ENCODE measurements at places on chromosomes 13 and 19.

GRCh38 chr19:18772620-18773587 lies 18.2 kb downstream of the COMP start:
- no peak for DNase-seq

GRCh38 chr19:32878988-32879387 lies 9.4 kb upstream of the SLC7A9 start:
- DNase-seq = no peak

GRCh38 chr13:50401721-50402465 lies 386.6 kb downstream of the KCNRG start:
- no peak for DNase-seq

GRCh38 chr13:32370805-32371204 lies 55.5 kb downstream of the BRCA2 start:
- DNase-seq = no peak

GRCh38 chr19:39372047-39372802 lies 18.7 kb downstream of the PAF1 start:
- DNase-seq = peak; percentile 91

GRCh38 chr13:93108111-93108601 lies 118.5 kb upstream of the GPC6 start:
- DNase-seq = no peak

DNA sequence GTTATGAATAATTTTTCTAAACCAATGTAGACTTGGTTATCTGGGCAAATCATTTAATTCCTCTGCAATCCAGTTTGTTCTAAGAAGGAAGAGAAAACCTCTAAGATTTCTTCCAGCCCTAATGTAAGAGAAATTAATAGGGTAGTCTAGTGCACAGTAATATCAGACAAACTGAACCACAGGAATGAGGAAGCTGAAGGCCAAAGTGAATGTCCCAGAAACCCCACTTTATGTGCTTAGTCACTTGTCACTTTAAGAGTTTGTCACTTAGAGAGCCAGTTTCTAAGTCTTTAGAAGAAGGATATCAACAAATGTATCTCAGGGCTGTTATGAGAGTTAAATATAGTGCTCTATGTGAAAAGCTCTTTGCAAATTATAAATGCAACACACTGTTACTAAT lies 750.6 kb downstream of the DIAPH3 start:
- no peak for DNase-seq

DNA sequence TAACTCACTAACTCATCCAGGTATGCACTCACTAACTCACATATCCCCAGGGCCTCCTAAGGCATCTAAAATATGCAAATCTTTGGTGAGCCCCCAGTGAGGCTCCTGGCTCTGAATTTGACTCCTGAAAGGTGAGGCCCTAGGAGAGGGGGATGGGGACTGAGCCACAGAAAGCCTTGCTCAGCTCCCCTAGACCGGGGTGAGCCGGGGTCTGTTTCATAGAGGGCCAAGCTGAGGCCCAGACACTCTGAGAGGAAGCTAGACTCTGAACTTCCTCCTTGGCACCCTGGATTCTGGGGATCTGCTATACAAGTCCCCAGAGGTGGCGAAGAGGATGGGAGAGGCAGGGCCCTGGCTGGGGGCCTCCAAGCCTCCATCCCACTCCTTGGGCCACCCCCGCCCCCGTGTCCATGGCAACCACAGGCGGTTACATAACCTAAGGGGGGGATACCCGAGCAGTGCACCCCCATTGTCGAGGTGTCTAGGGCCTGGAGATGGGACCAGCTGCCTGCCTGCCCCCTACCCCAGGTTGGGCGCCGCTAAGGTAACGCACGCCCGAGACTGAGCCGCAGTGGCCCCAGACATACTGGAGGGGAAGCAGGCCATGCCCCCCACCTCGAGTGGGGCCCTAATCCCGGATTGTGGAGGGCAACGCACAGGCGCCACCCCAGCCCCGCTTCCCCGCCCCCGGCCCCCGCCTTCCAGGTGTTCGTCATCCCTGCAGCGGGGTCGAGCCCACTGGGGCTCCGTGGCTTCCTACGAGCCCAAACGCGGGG lies 646 bp downstream of the ABHD8 start:
- no peak for DNase-seq
